ENCODE measurements at places on chromosomes 3 and 15. TPM values are rescaled to one million over a fixed set of nuclear protein-coding genes. Genes with fewer than 3 reads are reported as not detected.

Gene LRRIQ4
- not detected for total RNA-seq

Gene RETNLB
- total RNA-seq, result not detected

Gene FBLN2
- 2.5 TPM for total RNA-seq

Gene ZKSCAN7
- total RNA-seq, result not detected

Gene CX3CR1
- 0.07 TPM for total RNA-seq

Gene CXCR6
- not detected for total RNA-seq

Gene RASL12
- 0.13 TPM for total RNA-seq

Gene RAB6B
- 2.4 TPM for total RNA-seq

Gene ARL8B
- total RNA-seq, result 63.2 TPM

Gene TMEM207
- total RNA-seq, result not detected

Gene ASB14
- not detected for total RNA-seq

Gene LSG1
- total RNA-seq, result 29.0 TPM

Gene GOLGA8N
- total RNA-seq, result 1.3 TPM

Gene SLC22A13
- total RNA-seq, result not detected

Gene HGD
- total RNA-seq, result 16.4 TPM

Gene ADAMTS7
- 11.0 TPM for total RNA-seq

Gene H1-8
- total RNA-seq, result not detected

Gene C3orf49
- not detected for total RNA-seq

Gene WDR93
- total RNA-seq, result 0.13 TPM

Gene CCR8
- total RNA-seq, result not detected

Gene GOLGA8K
- 0.60 TPM for total RNA-seq

Gene SLC24A5
- not detected for total RNA-seq

Gene OSBPL10
- 19.6 TPM for total RNA-seq

Gene TRIM71
- total RNA-seq, result not detected

Gene GOLIM4
- total RNA-seq, result 17.3 TPM

Gene ATP8B4
- total RNA-seq, result 0.99 TPM

Gene CACNA2D2
- total RNA-seq, result 0.61 TPM
